WERI-Rb-1 (cell line): ENCODE measurements at places on chromosomes 3 and 15.

GRCh38 chr3:103653996-103654395 lies 1219.2 kb downstream of the ZPLD1 start:
- no peak for DNase-seq

- DNase-seq, result no peak
These were observed 89.0 kb upstream of the PFN2 start for GRCh38 chr3:150059729-150060128.

GRCh38 chr3:59327376-59327808 lies 277.6 kb upstream of the CFAP20DC start:
- no peak for DNase-seq

- DNase-seq, result no peak
These were observed 5.3 kb upstream of the THRB start for GRCh38 chr3:24499991-24500390.

- DNase-seq, result no peak
These were observed 338.5 kb downstream of the TUSC7 start for GRCh38 chr3:117047951-117048705.

DNA sequence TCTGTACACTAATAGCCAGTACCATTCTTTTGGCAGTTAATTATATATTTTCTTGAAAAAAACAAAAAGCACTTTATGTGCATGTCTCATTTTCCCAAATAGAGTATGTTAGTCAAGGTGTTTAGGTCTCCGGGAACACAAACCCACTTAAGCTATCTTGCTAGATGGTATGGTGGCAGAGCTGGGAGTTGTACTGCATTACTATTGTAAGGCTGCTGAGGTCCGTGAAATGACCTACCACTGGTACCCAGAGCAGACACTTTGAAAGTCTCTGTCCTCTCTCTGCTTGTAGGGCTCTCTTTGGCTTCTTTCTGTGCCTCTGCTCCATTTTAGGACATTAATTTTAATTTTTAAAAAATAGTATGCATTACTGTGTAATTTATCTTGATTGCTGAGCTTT lies 8.8 kb downstream of the TMOD3 start:
- no peak for DNase-seq

- DNase-seq, result no peak
These were observed 923 bp downstream of the SIAH2 start for GRCh38 chr3:150761831-150762661.

- no peak for DNase-seq
These were observed 521.5 kb downstream of the RSL24D1 start for GRCh38 chr15:54675241-54675640.
